ENCODE measurements at places on chromosomes 12 and 14.

- DNase-seq = no peak
Measured at GRCh38 chr12:112751844-112752243, 39.7 kb upstream of the RPH3A start.

DNA sequence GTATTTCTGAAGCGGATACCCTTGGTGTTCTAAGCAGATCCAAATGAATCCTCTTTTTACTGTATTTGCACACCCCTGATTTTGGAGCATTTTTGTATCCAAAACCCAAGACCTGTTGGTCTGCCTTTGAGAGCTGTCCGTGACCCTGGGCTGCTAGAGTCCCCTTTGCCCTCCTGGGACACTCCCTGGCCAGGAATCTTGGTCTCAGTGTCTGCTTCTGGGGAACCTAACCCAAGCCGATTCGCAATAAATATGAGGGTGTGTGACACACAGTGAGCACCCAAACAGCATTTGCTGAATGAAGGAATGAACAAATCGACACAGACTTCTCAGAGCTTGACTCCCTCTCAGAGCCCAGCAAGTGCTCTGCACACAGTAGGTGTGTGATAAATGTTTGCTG, 92.9 kb downstream of the SCARB1 start:
- no peak for DNase-seq

DNA sequence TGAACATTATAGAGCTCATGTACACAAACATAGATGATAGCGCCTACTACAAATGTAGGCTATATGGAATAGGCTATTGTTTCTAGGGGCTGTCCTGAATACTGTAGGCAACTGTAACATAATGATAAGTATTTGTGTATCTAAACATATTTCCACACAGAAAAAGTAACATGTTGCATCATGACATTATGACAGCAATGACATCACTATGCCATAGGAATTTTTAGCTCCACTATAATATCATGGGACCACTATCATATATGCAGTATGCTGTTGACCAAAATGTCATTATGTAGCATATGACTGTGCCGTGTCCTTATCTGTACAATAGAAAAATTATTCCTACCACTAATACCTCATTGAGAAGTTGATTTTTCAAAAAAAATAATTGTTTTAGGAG, 96.7 kb upstream of the SSTR1 start:
- no peak for DNase-seq

DNA sequence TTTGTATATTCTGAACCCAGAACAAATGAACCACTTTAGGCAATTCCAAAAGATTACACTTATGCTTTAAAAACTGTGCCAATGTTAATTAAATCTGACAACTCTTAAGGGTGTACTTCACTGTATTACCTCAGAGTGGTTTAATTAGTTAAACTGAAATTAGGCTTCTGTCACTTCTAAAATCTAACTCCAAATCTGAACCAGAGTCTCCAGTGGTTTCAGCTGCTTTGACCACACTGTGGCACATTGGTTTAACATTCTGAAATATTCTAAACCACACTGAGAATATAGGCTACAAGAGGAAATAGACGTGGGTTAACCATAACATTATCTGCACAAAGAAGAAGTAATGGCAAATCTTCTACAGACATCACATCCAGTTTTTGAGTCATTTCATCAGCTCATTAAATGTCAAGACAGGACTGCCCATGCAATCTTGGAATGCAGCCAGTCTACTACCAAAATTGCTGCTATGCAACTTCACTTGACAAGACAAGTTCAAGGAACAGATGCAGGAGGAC, 94.8 kb downstream of the LRP6 start:
- no peak for DNase-seq

GRCh38 chr14:56189307-56189706, 71.1 kb downstream of the PELI2 start:
- DNase-seq = no peak

DNA sequence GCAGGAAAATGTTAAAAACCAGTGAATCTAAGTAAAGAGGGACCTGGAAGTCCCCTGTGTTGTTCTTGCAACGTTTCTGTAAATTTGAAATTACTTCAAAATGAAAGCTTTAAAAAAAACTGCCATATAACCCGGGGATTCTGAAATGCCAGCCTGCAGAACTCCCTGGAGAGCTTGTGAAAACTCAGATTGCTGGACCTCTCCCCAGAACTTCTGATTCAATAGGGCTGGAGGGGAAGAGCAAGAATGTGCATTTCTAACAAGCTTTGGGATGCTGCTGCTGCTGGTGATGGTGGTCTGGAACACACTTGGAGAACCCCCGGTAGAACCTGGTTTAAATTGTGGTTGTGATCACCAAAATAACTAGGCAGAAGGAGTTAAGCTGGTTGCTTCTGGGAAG, 300.0 kb upstream of the NOS1 start:
- DNase-seq = no peak

Data from NCI-H2081 treated with DMSO at 0.1 percent for 48 hours (cell line).